ENCODE measurements at places on chromosomes 6 and 20.

GRCh38 chr6:164533045-164533362 lies 776.4 kb downstream of the C6orf118 start:
- DNase-seq = no peak

GRCh38 chr6:124792386-124792785 lies 169.9 kb upstream of the RNF217 start:
- DNase-seq = no peak

GRCh38 chr20:605237-605636 lies 4.9 kb downstream of the TCF15 start:
- no peak for DNase-seq

GRCh38 chr6:142407685-142408273 lies 106.0 kb downstream of the ADGRG6 start:
- no peak for DNase-seq

GRCh38 chr6:44699851-44700250 lies 312.3 kb downstream of the CDC5L start:
- no peak for DNase-seq

DNA sequence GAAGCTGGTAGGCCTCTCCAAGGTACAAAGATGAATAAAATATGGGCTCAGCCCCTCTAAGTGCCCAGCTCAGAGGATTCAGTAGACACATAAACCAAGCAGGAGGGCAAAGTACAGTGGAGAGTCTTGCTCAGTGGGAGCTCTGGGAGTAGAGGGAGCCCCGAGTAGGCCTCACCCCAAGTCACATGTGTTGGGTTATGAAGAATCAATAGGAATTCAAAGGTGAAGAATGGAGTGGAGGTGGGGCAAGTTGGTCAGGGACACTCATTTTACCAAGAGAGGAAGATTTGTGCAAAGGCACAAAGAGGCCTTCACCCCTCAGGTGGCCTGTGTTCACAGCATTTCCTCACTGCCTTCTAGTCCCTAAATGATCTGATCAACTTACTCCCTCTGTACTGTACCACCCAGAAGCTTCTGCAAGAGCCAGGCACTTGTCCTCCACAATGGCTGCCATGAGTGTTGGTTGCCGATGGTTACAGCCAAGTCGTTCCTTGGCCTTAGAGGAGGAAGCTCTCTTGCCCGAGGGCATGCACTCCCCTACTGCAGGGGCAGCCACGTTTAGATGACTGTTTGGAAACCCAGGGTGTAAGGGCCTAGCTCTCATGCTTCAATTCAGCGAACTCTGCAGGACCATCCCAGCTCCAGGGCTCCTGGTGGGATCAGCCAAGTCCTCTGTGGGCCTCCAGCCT lies 6.7 kb upstream of the CDKN1A start:
- DNase-seq = no peak

- no peak for DNase-seq
Measured at GRCh38 chr6:139553916-139554315, 179.5 kb upstream of the CITED2 start.

- DNase-seq = no peak
Measured at GRCh38 chr20:5535125-5535756, 215.0 kb upstream of the SHLD1 start.

- no peak for DNase-seq
Measured at GRCh38 chr6:164495882-164496495, 813.4 kb downstream of the C6orf118 start.

GRCh38 chr6:155026022-155026705 lies 31.0 kb downstream of the TIAM2 start:
- no peak for DNase-seq

- peak; percentile 27 for DNase-seq
Measured at GRCh38 chr6:118263921-118264486, 284.1 kb upstream of the PLN start.

DNA sequence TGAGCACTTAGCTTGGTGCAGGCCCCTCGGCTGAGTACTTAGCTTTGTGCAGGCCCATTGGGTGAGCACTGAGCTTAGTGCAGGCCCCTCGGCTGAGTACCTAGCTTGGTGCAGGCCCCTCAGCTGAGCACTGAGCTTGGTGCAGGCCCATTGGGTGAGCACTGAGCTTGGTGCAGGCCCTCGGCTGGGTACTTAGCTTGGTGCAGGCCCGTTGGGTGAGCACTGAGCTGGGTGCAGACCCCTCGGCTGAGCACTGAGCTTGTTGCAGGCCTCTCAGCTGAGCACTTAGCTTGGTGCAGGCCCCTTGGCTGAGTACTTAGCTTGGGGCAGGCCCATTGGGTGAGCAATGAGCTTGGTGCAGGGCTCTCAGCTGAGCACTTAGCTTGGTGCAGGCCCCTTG lies 387.1 kb downstream of the THBS2 start:
- no peak for DNase-seq

- no peak for DNase-seq
Measured at GRCh38 chr6:3571836-3572235, 115.0 kb upstream of the SLC22A23 start.

DNA sequence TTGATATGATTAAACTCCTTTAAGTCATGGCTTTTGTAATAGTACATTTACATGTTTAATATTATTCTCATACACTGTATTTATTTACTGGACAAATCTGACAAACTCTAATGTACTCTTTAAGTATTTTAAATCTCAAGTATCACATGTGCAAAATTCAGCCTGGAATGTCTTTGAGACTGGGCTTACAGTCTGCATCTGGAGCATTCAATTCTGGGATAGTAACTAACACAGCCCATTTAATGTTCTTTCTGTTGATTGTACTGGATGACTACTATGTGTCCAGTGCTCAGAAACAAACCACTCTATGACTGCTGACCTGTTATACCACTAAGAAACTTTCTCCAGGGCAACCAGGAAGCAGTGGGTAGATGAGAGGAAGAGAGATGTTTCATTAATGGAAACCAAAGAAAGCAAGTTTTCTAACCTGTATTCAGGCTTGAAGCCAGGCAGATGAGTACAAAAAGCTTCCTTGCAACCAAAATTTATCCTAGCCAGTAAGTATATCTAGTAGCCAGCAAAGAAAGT lies 26.8 kb downstream of the FBXL4 start:
- no peak for DNase-seq

GRCh38 chr20:61220131-61220530 lies 31.9 kb upstream of the CDH4 start:
- DNase-seq = no peak

DNA sequence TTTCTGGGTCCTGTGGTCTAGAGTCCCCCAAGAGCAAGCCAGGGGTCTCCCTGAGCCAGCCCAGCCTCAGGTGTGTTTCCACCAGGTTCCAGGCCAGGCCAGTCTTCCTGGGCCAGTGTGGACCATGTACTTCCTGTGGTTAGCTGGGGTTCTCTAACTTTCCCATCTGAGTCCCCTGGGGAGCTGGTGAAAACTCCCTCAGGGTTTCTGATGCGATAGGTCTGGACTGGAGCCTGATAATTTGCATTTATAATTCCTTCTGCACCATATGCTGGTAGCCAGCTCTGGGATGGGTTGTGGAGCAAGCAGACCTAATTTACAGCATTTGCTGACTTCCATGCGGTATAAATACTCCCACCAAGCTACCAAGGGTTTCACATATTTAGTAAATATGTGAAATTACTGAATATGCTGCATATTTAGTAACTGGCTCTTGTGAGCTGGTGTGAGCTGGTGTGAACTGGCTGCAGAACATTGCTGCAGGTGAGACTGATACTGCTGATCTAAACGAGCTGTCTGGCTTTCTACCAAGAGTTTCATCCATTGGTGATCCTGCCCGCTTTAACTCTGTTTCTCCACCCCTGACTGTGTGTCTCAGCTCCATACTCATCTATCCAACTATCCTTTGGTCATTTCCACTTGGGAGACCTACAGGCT lies 62.6 kb downstream of the RIN2 start:
- no peak for DNase-seq

GRCh38 chr6:6734479-6735465 lies 146.3 kb downstream of the LY86 start:
- DNase-seq = no peak

DNA sequence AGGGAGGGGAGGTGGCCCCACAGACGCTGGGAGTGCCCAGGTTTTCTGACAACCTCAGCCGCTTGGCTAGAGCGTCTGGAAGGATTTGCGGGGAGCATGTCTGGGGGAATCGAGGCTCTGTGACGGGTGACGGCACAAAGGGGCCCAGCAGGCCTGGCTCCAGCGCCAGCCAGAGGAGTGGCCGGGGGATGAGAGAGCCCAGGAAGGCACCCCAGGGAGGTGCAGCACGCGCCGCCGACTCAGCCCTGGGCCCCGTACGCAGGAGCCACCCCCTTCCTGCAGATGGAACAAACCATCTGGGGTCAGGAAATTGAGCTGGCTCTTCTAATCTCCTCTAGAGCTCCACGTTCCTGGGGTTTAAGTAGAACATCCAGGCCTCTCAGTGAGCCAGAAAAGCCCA lies 5.9 kb upstream of the SLCO4A1 start:
- DNase-seq = no peak

DNA sequence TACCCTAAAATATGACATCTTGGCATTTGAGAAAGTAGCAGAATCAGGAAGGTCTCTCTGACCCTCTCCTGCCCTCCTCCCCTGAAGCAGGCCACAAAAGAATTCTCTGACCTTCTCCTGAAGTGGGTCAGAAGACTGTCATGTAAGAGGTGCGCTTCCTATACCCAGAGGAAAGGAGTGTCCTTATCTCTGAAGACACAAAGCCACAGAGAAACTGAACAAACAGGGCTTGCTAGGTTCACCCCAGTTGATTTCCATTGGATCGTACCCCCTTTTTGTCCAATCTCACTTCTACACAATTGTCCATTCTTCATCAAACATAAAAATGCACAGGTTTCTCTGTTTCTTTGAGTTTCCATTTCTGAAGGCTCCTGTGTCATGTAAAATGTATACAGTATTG lies 272.0 kb upstream of the SOX4 start:
- DNase-seq = no peak

- no peak for DNase-seq
Measured at GRCh38 chr6:145798530-145798929, 16.1 kb downstream of the FBXO30 start.

DNA sequence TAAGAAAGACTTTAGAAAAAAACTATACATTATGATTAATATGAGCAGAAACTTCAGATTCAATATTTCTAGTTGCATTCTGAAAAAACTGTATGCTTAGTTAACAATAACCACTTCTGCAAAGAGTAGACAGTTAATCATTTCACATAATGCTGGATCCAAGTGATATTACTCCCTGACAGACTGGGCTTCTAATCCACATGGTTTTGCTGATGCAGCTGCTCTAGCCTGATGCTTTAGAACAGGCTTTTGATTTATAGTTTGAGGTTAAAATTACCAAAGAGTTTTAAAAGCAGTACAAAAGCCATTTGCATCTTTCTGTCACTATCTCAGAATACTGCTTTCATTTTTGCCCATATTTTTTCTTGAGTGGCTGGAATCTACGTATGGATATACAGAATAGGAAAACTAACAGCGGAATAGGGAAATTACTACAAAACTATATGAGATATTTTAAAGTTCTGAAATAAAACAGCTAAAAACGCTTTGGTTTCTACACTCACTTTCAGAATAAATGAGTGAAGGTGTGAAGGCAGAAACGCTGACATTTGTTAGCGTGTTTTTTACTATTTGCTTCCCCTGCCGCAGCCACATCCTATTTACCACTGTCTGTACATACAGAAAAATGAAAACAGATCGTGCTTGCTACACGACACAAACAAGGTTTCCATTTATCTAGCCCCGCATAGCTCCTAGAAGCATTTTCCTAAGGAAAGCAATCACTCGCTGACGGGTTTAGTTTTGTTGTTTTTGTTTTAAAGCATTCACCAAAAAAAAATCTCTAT lies 61.7 kb downstream of the METTL24 start:
- DNase-seq = no peak

DNA sequence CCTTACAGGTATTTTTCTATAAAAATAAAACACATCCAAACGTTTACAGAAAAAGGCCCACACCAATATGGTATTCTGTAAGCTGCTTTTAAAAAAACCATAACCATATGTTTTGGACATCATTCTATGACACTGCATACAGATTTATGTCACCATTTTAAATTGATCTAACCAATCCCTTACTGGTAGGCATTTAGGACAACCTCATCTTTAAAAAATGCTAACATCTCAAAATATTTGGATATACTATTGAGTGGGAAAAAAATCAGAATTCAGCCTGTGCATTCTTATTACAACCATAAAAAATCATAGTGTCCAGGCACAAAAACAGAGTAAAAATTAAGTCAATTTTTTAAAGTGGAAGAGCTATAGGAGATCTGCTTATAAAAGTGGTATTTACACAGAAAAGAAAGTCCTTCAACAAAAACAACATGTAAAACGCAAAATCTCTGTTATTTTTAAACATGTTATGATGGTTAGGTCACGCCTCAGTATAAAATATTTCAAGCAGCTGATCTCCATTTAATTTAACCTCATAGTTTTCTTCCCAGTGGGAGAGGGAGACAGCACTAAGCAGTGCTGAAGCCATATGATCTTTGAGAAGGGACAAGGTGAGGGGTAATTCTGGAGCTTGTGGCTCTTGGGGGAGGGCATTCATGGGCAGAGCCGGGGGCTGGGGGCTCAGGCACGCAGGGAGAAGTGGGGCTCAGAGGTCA lies 21.2 kb downstream of the TRAM2 start:
- DNase-seq = no peak

All from amygdala (tissue), 56 donors.